Islet precursor cell (in vitro differentiated cells): ENCODE measurements at places on chromosomes 16 and 17.

DNA sequence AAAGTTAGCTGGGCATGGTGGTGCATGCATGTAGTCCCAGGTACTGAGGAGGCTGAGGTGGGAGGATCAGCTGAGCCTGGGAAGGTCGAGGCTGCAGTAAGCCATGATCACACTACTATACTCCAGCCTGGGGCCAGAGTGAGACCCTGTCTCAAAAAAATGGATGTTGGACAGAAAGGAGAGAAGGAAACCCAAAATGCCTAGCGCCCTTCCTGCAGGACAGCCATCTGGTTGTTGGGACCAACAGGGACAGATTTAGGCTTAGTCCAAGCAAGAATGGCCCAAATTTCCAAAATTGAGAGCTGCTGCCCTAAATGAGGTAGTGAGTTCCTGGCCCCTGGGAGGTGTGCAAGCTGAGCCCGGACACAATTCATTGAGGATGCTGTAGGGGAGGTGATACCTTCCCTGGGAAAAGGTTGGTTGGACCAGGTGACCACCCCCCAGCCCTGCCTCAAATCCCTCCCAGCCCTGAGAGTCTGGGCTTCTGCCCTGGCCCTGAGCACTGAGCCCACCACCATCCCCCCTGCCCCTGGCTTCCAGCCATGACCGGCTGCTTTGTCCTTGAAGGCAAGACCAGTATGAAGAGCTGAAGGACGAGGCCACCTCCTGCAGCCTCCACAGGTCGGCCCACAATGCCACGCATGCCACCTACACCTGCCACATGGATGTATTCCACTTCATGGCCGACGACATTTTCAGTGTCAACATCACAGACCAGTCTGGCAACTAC, 35.1 kb downstream of the IL21R start:
- DNase-seq: no peak

DNA sequence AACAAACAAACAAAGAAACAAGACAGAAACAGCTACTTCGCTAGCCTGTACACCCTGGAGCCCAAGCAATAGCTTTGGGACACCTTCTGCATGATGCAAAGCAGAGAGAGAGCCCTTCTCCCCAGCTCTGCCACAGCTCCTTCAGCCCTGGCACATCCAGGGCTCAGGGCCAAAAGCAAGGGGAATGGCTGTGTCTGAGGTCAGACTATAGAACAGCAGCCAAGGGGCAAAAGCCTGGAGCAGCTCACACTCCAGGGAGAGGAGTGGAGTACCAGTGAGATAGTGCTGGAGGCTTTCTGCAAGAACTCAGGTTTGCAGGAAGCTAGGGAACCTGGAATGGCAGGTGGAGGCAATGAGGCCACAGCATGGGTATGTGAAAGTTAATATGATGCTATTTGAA, 11.6 kb upstream of the SEPHS2 start:
- no peak for DNase-seq

DNA sequence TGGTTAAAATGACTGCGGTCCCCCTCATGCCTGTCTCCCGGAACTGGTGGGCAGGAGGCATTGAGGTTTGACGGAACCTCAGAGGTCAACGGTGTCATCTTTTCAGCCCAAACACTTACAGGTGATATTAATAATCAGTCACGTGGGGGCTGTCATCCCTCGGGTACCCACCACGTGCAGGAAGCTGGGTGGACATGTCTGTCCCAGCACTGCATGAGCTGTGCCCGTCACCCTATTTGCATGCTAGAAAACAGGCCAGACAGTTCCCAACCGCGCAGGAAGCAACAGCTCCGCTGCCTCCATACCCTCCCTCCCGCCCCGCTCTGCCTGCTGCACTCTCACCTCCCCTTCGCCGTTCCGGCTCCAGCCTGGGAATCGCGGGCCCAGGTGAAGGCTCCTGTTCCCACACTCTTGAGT, 1.4 kb downstream of the SYNGR3 start:
- DNase-seq: no peak

DNA sequence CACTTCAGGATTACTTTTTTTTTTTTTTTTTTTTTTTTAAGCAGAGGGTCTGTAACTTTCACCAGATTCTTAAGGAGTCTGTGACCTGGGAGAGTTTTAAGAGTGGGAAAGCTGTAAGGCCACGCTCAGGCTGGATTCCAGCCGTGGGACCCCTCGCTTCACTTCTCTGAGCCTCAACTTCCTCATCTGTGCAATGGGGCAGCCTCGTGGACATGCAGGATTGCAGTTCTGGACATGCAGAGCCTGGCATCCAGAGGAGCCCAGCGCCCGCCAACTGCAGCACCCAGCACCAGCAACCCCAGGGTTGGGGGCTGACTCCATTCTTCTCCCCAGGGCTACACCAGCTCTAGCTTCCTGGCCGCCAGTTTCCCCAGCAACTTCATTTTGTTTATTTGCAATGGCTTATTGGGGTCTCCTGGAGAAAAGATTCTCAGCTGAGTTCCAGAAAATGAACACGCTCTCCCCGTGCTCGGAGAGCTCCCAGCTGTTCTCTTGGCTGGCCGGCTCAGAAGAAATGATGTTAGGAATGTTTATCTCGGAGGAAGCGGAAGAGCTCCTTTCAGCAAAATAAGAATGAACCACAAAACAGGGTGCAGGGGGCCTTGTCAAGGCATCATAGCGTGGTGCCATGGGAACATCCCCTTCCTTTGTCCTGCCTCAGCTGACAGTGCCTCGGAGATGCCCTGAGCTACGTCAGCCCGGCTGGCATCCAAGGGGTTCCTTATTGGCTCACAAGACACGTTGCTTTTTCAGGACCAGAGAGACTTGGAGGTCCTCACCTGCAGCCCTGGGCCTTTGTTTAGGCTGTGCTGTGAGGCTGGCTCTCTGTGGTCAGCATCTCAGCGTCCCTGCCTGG, 22.9 kb upstream of the ZCCHC14 start:
- DNase-seq: no peak

DNA sequence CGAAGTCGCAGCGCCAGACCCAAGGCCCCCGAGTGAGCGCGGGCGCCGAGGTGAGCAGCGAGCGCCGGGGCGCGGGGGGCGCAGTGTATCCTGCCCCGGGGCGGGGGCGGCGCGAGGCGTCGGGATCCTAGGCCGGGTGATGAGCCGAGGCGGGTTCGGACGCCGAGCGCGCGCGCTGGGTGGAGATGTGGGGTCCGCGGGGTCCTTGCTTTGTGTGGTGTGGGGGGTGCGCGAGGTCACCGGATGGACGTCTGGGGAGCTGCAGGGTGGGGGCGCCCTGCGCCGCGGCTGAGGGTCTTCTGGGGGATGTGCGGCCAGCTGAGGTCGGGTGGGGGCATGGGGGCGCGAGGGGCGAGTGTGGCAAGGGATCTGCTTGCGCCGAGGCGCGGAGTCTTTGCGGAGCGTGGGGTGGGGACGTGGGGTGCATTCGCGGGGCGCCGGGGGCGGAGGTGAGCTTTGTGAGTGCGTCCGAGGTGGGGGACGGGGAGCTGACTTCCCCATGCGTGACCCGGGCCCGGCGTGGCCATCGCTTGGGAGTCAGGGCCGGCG, 560 bp downstream of the RAI1 start:
- peak; percentile 71 for DNase-seq

GRCh38 chr16:12462426-12463280, 341.0 kb downstream of the CPPED1 start:
- DNase-seq: no peak

GRCh38 chr17:80861892-80862291, 129.7 kb upstream of the CHMP6 start:
- peak; percentile 78 for DNase-seq

DNA sequence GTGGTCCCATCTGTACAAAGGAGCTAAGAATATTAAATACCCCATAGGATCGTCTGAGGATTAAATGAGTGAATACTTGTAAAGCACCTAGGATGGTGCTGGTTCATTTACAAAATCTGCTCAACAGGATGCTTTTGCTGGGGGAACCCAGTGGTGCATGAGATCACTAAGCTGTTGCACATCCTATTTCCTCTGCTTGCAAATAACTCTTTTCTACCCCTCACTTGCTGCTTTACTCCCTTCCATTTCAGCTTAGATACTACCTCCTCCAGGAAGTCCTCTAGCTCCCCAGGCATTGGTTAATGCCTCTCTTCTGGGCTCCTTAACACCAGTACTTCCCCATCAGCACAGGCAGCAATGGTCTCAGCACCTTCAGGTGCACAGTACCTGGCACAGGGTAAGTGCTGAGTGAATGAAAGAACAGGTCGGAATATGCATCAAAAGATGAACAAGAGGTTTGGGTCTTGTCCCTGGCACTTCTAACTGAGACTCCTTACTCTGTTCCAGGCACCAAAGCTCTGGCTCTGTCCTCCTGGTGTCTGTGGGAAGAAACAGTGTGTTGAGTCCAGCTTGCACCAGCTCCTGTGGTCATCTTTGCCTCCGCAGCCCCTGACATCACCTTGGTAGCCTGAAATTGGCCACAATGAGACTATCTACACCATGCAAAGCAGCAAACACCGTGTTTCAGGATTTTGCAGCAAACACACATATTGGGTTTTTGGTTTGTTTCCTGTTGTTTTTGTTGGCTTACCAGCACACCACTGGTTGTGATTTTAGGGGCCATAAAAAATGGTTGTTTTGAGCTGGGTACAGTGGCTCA, 24.1 kb upstream of the IL21R start:
- DNase-seq: peak; percentile 35

DNA sequence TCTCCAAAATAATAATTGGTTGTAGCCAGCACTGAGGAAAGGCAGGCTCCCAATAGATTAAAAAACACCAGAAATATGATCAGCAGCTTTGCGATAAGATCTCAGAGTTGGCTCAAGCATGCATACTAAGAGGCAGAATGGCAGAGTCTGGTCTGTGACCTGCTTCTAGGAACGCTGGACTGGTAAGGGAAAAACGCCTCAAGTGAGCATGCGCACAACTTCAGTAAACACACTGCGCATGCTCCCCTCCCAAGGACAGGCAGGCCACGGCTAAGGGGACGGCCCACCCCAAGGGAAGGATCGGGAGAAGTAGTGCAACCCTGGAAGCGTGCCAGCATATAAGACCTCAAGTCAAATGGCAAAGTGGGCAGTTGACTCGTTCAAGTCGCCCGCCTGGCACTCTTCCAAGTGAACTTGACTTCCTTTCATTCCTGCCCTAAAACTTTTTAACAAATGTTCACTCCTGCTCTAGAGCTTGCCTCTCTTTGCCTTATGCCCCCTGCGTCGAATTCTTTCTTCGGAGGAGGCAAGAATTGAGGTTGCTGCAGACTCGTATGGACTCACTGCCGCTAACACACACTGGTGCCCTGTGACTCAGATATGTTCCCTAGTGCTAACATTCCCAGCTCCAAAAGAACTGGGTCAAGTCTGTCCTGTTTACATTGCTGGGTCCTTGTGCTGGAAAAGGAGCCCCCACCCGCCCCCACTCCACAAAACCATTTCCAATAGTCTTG, 22.4 kb upstream of the PRM1 start:
- no peak for DNase-seq

- no peak for DNase-seq
Observed at GRCh38 chr16:83113811-83114210, 487.0 kb downstream of the CDH13 start.

- no peak for DNase-seq
Observed at GRCh38 chr16:78183437-78184237, 84.2 kb downstream of the WWOX start.

GRCh38 chr17:74210191-74211140, 2.9 kb upstream of the TTYH2 start:
- peak; percentile 91 for DNase-seq

DNA sequence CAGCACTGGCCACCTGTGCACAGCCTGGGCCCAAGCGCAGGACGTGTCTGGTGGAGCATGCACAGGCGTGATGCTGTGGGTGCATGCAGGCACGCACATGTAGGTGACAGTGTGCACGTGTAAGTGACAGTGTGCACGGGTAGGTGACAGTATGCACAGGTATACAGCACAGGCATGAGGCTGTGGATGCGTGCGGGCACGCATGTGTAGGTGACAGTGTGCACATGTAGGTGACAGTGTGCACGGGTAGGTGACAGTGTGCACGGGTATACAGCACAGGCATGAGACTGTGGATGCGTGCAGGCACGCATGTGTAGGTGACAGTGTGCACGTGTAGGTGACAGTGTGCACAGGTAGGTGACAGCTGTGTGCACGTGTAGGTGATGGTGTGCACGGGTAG, 7.9 kb downstream of the RPUSD1 start:
- no peak for DNase-seq

- DNase-seq: no peak
Observed at GRCh38 chr17:53426505-53426904, 396.2 kb upstream of the KIF2B start.

GRCh38 chr17:43515656-43516055, 30.5 kb downstream of the ETV4 start:
- no peak for DNase-seq

GRCh38 chr17:82552580-82552979, 33.0 kb downstream of the FOXK2 start:
- no peak for DNase-seq

GRCh38 chr17:78144147-78144719, 2.0 kb upstream of the C17orf99 start:
- DNase-seq: no peak

- peak; percentile 59 for DNase-seq
Observed at GRCh38 chr16:20944861-20945574, 44.4 kb downstream of the LYRM1 start.

DNA sequence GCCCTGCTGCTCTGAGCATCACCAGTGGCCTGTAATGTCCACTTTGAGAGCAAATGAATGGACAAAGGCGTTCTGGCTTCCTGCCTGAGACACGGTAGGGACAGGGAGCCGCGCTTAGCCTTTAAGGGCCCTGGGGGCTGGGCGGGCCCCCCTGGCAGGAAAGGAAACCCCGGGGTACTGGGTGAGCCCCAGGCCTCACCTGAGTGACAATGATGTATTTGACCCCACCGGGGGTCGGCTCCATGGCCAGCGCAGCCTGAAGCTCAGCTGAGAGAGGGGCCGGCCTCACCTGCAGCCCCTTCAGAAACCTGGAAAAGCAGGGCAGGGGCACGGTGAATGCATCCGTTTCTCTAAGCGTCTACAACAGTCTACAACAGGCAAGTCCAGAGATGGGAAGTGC, 2.2 kb upstream of the CYBA start:
- DNase-seq: no peak

DNA sequence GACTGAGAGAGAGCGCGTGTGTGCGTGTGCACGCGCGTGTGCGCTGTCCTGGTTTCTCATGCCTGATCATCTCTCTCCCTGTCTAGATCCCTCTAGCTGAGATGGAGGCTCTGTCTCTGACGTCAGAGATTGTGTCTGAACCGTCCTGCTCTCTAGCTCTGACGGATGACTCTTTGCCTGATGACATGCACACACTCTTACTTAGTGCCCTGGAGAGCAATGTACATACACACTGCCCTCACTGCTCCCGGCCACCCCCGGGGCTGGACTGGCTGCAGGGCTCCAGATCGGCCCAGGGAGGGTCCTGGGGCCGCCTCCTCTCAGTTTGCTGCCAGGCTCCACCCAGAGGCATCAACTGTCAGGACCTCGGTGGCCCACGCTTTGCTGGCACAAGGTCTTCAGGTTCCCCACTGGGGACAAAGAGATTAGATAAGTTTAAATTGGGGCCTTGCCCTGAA, 13.1 kb upstream of the ABCC3 start:
- no peak for DNase-seq

GRCh38 chr16:84013787-84014569, 28.6 kb downstream of the SLC38A8 start:
- peak; percentile 97 for DNase-seq

GRCh38 chr16:84484579-84485254, 19.7 kb downstream of the MEAK7 start:
- peak; percentile 78 for DNase-seq
